ENCODE measurements at places on chromosomes 2 and 18.
A peak's percentile ranks its signal among the peaks of the same experiment; 100 is the strongest.

DNA sequence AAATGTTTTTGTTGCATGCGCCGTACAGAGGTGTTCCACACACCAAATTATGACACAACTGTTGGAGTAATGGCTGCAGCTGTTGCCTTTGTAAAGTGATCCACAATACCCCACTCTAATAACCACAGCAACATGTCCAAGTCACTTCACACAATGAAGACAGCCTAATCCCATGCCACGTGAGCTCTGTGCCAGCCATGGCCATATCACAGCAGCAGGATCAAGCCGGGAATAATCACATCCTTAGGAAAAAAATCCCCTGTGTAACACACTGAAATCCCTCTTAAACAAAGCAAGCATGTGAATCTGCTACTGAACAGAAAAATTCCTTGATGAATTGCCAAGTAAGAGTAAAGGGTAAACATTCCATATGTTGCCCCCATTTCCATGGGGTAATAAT lies 179.5 kb upstream of the PARD3B start:
- no peak for DNase-seq

- peak; percentile 60 for DNase-seq
These were observed 673.0 kb downstream of the ARHGAP15 start for GRCh38 chr2:143802242-143802641.

- no peak for DNase-seq
These were observed 143.9 kb downstream of the ESCO1 start for GRCh38 chr18:21456428-21457178.

DNA sequence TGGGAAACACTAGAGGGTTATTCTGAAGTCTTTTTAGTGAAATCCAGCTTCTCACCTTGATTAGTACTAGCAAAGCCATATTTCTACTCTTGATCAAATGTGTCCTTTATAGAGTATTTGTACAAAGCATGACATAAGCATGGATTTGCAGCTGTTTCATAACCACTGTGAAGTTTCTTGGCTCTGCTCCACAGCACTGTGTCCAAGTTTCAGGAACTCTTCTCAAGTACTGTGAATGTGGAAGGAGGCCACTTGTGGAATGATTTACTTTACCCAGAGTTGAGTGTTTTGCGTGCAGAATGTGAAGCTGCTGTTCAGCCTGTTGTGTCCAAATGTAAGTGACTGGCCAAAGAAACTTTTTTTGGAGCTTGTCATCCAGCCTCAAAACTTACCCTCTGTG lies 16.2 kb upstream of the MAPRE2 start:
- peak; percentile 88 for DNase-seq

DNA sequence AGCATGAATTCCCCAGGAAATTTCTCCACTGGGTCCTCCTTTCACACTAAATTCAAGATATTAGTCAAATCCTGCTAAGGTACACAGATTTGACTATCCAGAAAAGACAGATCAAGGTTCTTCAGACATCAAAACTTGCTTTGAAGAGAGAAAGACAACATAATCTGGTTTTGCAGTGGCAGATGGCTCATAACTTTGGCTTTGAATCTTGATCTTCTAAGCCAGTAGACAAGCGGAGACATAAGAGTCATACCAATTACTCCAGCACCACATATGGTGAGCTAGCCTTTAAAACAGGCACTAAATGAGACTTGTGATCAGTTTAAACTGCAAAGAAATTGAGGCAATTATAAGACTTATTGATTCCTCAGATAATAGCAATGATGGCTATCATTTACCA lies 29.3 kb downstream of the PDE11A start:
- no peak for DNase-seq

DNA sequence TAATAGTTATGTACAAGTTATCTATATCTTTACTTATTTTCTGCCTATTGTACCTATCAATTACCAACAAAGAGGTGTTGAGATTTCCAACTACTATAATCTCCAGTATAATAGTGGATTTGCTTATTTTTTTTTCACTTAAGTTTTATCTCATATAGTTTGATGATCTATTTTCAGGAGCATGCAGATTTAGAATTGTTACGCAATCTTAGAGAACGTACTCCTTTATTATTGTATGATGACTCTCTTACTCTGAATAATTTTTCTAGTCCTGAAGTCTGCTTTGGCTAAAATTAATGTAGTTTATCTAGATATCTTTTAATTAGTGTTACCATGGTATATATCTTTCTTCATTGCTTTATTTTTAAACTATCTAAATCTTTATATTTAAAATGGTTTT lies 205.2 kb downstream of the SCG2 start:
- DNase-seq = no peak

DNA sequence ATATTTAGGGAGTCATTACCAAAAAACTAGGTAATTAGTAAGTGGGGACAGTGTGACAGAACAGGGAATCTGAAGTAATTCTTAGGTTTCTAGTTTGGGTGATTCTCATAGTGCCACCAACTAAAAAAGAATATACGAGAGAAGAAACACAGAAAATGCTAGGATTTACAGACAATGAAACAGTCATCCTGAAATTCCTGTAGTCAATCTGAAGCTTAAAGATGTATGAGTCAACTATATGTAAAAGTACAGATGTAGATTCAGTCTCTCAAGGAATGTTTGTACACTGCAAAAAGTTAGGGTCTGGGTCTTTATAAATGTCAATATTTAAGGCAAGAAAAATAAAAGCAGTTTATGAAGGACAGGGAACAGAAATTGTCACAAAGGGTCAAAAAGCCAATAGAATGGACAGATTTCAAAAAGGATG lies 107.0 kb downstream of the STRN start:
- no peak for DNase-seq

- no peak for DNase-seq
These were observed 135.9 kb downstream of the NCK2 start for GRCh38 chr2:105880637-105881036.

- DNase-seq = no peak
These were observed 450.1 kb downstream of the METTL4 start for GRCh38 chr18:2121224-2121623.

- no peak for DNase-seq
These were observed 235.6 kb upstream of the ZNF521 start for GRCh38 chr18:25587545-25587944.

DNA sequence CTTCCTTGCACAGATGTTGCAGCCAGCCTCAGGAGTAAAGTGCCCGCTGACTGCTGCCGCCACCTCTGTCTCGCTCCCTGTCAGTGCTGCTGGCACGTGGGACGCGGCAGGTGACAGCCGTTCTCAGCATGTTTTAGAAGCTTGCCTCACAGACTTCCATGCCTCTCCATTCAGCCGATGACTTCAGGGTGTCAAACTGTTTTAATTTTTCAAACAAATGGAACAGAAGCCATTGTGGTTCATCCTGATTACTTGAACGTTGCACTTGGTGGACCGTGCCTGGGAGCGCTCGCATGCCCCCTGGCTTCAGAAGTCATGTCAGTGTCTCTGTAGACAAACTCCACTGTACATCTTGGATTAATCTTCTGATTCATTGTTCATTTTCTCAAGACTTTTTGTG lies 62.7 kb upstream of the EML6 start:
- no peak for DNase-seq

GRCh38 chr18:58691256-58691655 lies 20.0 kb downstream of the MALT1 start:
- no peak for DNase-seq

DNA sequence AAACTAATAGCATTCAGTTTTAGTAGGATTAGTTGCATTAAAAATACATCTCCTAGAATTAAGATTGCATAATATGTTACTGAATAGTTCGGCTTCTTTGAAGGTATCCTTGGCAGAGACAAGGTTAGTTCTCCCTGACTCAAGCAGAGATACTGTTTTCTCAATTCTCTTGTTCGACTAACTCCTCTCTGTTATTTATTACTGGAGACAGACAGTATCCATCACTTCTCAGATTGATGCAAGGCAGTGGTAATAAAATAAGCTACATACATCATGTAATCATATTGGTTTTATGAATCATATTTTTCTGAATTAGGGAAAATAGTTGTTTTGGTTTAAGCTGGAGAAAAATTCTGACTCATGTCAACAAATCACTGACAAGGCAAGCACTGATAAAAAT lies 134.8 kb downstream of the SLC8A1 start:
- DNase-seq = peak; percentile 31

- peak; percentile 7 for DNase-seq
These were observed 88.9 kb upstream of the THOC1 start for GRCh38 chr18:356778-357177.

DNA sequence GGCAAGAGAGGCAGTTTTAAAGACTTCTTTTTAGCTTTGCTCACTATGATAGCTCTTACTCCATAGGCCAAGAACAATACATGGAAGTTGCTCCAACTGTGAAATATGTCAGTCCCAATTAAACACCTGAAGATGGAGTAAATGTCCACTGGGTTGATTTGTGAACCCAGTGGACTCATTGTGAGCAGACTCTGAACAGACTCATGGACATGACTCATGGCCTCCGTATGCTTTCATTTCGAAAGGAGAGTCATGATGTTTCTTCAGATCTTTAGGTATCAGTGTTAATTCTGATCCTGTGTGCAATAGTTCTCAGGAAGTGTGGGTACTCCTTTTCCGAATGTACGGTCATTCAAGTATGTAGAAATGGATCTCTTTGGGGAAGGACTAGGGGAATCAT lies 5.4 kb upstream of the CWC22 start:
- peak; percentile 67 for DNase-seq

- DNase-seq = no peak
These were observed 26.2 kb upstream of the TUBB6 start for GRCh38 chr18:12281861-12282260.

GRCh38 chr2:155010925-155011324 lies 312.4 kb downstream of the KCNJ3 start:
- no peak for DNase-seq

DNA sequence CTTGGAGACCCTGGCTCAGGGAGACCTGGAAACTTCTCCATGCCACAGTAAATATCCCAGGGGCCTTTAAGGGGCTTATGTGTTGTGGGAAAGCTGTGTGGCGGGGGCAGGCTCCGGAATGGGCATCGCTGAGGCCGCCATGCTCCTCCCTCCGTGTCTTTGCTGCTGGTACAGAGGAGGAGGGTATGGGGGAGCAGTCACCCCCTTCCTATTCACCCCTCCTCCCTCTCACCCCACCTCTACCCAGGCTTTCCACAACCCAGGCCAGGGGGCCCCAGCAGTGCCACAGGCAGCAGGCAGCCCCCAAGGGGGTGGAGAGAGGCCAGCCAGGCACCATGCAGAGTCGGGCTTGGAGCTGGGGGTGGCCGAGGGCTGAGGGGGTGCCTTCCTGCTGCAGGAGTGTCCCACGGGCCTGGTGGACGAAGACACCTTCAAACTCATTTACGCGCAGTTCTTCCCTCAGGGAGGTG lies 28.0 kb upstream of the FAHD2A start:
- DNase-seq = no peak

DNA sequence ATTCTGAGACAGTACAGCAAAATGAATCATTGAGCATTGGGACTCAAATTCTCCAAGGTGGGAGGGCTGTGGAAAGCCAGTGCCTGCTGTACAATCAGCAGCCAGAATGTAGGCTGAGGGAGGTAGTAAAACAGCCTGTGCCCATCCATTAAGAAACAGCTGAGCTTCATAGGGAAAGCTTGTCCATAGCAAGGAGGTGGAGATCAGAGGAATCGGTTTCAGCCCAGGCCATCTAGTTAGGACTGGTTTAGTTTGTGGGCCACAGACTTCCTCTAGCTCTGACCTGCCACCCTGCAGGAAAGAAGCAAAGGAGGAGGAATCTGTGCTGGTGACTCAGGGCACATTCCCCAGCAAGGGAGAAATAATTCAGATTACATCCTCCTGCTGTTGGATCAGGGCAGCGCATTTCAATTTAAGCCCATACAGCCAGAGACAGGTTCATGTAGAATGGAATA lies 333.4 kb downstream of the SETBP1 start:
- DNase-seq = peak; percentile 82

DNA sequence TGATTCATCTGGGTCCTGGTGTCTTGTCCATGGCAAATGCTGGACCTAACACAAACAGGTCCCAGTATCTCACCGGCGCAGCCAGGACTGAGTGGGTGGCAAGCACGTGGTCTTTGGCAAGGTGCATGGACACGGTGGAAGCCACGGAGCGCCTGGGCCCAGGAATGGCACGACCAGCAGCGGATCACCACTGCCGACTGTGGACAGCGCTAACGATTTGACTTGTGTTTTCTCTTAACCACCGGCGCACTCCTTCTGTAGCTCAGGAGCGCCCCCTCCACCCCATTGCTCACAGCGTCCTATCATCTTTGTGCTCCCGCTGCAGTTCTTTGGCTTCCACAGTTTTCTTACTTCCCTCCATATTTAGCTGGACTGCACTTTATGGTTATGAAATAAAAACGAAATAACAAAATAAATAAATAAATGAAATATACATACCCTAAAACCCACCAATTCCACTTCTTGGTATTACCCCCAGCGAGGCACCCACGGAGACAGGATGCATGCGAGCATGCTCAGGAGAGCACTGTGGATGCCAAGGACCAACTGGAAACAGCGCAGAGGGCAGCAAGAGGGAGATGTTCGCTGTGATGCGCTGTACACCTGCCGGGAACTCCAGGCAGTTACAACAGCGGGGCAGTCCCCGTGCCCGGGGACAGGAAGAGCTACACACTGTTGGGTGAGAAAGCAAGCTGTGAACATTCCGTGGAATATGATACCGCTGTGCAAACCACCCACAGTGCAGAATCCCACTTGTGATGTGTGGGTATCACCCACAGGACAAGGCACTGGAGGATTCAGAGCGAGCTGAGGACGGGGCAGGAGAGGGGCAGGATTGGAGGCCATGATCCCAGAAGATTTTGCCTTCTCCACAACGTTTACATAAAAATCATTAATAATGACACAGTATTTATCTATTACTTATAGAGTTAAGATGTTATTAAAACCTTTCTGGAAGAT lies 7.0 kb upstream of the CIDEA start:
- DNase-seq = no peak

DNA sequence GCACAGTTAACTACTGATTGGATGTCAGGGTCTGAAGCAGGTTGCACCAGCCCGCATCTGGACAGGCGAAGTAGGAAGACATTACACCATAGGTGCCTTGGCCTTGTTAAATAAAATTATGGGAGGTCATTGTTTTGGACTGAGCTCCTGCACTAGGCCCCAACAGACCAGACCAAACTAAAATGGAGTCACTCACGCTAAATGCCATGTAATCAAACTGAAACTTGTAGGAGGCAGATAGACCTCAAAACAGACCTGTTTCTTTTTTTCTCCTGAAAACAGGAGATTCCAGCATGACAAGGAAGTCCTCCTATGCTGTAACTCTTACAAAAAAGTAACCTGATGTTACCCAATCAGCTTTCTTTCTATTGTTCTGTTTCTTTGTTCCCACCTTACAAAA lies 15.5 kb upstream of the NFU1 start:
- no peak for DNase-seq
